CD8-positive, alpha-beta T cell (primary cell): ENCODE measurements at places on chromosomes 11 and 22.

DNA sequence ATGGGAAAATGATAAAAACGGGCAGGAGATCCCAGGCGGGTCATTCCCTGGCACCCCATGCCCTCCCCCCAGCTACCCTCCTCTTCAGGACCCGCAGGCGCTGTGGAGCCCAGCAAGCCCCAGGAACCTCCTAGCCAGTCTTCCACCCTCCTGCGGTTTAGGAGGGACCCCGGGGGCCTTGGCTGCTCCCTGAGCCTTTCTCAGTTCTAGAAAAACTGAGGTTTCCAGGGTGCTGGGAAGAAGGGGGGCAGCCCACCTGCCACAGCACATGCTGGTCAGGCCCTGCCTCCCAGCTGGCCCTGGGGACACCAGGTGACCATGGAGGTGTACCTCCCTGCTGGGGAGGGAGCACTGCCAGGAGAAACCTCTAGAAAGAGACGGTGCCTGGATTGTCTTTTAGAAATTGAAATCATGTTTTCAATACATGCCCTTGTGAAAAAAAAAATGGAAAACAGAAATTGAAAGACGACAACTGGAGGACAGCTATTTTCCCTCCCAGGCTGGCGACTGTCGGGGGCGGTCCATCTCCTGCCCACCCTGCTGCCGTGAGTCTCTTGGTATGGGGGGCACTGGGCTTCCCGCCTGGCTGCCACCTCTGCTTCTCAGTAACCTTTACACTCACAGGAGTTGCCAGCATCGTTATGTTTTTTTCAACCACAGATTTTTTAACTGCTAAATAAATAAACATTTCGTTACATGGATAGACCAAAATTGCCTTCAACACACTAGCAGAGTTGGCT lies 398.5 kb downstream of the TBC1D22A start:
- no peak for DNase-seq

DNA sequence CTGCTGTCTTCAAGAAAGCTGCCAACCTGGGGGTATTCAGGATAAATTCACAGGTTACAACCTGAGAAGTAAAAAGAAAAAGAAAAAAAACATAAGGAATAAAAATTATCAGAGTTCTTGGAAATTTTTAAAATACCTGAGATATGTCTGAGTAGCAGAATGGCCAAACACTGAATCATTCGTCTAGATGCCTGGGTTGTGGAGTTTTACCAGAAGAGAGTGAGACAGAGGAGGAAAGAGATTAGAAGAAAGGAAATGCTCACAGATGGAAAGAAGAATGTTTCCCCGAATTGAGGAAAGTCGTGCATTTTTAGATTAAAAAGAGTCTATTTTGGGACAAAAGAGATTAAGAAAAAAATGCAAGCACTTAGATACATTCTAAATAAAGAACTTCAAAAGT lies 1026.7 kb downstream of the TBC1D22A start:
- DNase-seq = no peak

DNA sequence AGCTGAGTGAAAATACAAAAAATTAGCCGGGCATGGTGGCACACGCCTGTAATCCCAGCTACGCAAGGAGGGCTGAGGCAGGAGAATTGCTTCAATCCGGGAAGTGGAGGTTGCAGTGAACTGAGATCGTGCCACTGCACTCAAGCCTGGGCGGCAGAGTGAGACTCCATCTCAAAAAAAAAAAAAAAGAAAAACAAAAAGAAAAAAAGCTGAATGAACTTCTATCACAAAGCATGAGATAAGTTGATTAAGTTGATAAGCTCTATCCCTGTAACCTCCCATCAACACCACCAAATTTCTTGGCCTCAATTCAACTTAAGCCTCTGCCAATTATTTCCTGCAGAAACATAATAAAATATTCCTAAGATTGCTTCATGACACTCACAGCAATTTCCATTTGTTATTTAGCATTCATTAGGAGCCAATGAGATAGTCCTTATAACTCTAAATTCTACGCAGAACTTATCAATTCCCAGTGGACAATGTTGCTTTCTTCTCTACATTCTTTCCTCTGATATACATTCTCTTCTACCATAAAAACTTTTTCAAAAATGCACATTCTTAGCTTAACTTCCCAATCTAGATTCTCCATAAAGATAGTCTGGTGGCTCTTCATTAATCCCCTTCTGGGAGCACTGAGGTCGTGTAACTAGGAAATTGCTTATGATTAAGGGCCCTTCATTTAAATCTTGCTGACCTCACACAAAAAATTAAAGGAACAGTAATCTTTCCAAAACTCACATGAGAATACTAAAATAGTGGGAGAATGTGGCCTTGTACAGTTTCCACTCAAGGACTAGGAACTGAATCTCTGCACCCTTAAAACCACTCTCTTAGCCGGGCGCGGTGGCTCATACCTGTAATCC lies 2.9 kb downstream of the AMBRA1 start:
- DNase-seq = no peak

DNA sequence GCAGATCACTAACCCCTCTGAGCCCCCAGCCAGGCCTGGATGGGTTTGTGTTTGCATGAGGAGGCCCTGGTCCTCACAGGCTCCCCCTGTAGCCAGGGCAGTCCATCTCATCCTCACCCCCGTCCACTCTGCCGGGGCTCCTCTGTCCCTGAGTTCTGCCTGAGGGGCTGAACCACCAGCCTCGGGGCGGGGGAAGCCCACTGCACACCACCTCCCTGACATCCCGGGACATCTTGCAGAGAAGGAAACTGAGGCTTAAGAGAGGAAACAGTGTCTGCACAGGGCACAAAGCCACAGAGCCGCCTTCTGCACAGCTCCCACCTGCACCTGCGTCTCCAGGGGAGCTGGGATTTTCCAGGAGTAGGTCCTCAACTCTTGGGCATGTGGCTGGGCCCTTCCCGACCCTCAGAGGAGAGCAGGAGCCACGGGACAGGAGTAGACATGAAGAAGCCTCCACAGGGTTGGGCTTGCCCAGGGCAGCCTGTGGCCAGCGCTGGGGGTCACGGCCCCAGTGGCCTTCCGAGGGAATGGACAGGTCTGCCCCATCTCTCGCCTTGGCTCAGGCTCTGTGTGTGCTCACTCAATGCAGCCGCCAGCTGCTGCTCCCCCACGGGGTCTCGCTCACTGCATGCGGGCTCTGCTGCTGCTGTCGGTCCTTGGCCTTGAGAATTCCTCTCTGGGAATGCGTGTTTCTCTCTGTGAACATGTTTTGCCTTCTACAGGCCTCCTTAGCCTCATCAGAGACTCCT lies 45.4 kb upstream of the CCDC188 start:
- no peak for DNase-seq
